ENCODE measurements at places on chromosomes 11 and 22.

DNA sequence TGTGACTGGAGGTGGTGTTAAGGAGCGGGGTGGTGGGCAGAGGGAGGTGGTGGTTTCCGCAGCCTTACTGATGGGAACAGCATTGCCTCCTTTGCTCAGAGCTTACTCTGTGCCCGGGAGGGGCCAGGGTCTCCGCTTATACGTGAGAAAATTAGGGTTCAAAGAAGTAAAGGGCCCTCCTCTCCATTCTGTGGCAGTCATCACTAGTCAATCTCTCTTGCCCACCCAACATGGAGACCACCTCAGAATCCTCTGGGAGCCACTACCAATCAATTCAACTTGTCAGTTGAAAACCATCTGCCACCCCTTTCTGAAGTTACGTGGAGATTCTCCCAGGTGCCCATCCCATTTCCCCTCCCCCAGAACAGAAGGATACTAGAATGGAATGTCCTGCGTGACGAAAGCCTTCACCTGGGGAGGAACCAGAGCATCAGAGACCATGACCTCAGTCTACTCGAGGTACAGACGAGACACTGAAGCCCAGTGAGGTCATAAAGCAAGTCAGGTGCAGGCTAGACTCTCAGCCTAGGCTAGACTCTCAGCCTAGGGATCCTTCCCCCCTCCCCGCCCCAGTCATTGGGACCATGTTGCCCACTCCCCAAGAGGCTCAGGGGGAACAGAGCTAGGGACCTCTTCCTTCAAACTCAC is 2.0 kb downstream of the SELENOM start:
- DNase-seq = no peak

DNA sequence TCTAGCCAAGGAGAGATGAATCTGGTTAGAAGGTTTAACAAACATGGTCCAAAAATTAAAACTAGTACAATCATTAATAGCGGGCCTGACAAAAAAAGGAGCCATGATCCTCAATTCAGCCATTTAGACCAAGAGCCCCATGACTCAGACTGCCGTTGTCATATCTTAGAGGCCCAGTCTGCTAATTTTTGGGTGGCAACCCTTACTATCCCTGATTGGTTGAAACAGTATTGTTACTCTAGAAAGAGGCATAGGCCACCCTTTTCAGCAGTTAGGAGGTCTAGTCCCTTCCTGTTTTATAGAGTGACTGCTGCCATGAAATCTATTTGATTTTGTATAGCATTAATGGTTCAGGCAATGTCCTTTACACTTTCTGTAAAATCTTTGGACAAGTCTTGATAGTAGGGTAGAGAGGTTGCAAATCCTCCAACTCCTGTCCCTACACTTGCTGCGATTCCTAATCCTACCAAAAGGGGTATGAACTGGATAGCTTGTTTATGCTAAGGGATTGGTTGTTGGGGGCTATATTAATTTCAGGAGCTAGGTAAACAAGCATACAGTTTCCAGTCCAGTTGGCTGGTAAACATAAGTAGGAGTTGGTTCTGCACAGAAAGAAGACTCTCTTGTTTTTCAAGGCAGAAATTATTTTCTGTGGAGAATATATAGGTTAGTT is 1056.3 kb upstream of the CNTN5 start:
- DNase-seq = no peak

DNA sequence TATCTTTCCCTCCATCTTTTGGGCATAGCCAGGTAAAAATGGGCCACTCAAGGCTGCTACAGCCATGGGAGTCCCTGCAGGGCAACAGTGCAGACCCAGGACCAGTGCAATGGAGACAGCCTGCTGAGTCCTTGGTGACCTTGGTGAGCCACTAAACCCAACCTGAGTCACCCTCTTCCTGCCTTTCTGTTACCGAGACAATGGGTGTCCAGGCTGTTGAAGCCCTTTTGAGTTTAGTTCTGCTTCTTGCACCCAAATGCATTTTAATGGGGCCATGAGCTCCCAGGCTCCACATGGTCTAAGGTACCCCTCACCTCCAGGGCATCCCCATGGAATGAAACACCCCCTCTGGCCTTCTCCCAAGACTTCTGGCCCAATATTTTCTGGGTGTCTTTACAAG is 874 bp upstream of the PLAAT4 start:
- no peak for DNase-seq

GRCh38 chr11:33885338-33886005 is 6.4 kb downstream of the LMO2 start:
- DNase-seq = no peak

GRCh38 chr11:81497202-81497804 is 1236.4 kb downstream of the FAM181B start:
- DNase-seq = no peak

- no peak for DNase-seq
Measured at GRCh38 chr22:27197052-27197451, 539.7 kb downstream of the MIAT start.

- no peak for DNase-seq
Measured at GRCh38 chr11:2319791-2320472, 18.1 kb downstream of the TSPAN32 start.
